ENCODE measurements at places on chromosomes 16 and 17.
A peak's percentile ranks its signal among the peaks of the same experiment; 100 is the strongest.

DNA sequence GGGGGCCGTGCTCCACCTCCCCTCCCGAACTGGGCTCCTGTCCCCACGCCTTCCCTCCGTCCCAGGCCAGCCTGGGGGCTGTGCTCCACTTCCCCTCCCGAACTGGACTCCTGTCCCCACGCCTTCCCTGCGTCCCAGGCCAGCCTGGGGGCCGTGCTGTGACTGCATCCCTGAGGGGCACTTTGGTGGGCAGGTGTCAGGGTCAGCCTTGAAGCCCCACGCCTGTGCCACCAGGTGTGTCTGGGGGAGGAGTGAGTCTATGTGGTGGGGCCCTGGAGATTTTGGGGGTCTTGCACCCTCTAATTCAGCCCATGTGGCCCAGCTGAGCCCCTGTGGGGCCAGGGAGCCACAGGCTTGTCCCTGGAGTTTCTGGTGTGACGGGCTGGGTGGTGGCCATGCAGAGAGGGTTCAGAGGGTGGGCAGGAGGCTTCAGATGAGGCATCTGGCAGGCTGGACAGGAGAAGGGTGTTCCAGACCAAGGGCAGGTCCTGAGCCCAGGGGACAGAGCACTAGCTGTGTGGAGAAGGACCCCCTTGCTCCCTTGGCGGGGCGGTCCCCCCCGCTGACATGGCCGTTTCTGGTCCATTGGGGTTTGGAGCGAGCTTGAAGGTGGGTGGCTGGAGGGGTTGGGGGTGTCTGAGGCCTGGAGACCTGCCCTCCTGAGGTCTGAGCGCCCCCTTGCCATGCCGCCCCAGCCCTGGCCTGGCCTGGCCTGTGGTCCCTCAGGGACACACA lies 8.2 kb downstream of the NHERF2 start:
- no peak for DNase-seq

DNA sequence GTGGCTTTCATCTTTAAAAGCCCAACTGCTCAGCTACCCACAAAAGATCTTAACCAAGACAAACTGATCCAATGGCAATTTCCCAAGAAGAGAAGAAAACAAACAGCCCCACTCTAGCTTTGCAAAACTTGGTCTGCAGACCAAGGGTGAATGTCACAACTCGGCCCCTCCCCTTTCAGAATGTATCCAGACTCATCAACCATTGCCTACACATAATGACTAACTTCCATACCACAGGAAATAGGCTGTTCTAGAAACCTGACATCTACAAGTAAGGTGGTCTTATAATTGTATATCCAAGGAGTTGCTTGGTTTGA lies 16.0 kb downstream of the DCUN1D3 start:
- DNase-seq: no peak

DNA sequence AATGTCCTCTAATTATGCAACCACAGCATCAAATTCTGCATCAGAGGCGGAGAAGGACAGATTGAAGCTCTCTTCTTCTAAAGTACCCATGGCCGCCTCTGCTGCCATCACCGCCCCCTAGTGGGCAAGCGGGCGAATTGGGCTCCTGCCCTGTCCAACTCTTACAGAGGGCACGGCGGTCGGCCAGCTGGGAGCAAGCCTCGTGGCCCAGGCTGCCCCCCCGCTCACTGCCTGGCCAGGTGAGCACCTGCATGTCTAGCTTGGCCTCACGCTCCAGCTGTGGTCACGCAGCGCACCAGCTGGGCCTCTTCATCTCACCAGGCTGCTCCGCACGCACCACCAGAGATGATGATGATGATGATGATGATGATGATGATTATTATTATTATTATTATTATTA lies 146.1 kb upstream of the TOM1L1 start:
- no peak for DNase-seq

DNA sequence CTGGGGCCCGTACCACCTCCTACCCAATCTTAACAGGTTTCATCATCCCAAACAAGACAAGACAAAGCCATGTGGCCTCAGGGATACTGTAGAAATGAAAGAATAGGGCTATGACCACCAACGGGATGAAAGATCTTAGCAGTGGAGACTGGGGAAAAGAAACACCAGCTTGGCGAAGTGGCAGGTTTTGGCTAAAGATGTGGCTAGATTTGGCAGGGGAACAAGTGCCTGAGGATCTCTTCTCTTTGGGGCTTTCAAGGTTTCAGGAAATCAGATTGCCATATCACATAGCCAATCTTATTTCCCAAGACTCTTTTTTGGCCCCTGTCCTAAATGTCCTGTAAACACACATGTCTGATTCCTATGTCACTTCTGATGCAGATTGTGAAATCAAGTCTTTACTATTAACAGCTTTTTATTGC lies 6.9 kb downstream of the KRT24 start:
- DNase-seq: no peak

- no peak for DNase-seq
These were observed 9.7 kb upstream of the IL4R start for GRCh38 chr16:27304102-27304501.

- peak; percentile 59 for DNase-seq
These were observed 119.5 kb downstream of the C16orf78 start for GRCh38 chr16:49492896-49493626.

DNA sequence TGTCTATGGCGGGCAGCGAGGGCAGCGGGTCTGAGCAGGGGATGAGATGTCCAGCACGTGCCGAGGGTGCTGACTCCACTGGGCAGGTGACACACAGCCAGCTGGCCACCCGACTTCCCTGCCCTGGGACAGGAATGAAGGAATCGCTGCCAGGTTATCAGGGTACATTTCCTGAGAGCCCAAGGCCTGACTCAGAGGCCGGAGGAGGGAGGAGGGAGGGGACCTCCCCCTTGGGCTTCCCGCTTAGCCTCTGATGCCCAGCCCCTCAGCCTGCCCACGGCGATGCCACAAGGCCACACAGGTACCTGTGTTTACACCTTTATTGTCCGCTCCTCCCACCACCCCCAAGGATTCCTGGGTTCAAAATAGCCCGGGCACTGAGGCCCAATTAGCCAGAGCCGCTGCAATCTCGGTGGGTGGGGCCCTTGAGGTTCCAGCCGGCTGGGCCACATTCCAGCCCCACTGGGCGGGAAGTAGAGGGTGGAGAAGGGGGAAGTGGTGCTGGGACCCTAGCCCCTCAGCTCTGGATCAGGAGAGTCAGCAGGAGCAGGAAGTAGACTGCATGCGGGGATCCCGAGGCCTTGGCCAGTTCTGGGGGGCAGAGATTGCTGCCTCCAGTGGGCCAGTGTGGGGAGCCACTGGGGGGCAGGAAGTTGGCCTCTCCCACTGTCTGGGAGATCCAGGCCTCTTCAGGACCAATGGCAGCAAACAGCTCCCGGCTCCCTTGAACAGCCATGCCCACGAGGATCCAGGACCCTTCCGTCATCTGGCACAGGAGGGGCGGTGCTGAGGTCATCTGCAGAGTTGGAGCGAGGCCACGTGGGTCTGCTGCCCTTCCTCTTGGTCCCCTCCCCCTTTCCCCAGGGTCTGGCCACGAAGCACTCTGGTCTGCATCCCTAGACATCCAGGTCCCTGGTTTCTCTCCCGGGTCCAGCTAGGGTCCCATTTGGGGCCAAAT lies 3.4 kb upstream of the PRSS8 start:
- no peak for DNase-seq

GRCh38 chr17:6323626-6324356 lies 111.1 kb downstream of the AIPL1 start:
- DNase-seq: peak; percentile 0

DNA sequence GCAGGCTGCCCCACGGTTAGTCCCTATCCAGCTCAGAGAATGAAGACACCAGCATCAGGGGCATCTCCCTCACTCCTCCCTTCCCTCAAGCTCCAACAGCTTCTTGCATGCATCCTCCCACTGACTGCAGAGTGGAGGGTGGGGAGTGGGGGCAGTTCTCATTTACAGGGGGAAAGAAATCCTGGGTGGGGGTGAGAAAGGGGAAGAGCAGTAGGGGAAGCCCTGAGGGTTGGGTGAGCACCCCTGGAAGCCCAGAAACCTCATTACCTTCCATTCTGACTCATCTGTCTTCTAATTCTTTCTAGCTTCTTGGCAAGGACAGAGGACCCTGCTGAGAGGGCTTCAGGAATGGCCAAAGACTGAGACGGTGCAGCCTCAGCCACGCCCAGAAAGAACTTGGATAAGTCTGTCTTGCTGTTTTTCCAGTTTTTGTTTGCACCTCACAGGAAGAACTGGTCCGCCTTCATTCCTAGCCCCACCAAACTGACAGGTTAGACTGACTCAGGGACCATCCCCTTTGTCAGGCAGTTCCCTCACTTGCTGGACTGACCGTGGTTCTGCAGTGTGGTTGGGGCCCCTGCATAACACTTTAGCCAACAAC lies 52.5 kb upstream of the WSB1 start:
- no peak for DNase-seq

DNA sequence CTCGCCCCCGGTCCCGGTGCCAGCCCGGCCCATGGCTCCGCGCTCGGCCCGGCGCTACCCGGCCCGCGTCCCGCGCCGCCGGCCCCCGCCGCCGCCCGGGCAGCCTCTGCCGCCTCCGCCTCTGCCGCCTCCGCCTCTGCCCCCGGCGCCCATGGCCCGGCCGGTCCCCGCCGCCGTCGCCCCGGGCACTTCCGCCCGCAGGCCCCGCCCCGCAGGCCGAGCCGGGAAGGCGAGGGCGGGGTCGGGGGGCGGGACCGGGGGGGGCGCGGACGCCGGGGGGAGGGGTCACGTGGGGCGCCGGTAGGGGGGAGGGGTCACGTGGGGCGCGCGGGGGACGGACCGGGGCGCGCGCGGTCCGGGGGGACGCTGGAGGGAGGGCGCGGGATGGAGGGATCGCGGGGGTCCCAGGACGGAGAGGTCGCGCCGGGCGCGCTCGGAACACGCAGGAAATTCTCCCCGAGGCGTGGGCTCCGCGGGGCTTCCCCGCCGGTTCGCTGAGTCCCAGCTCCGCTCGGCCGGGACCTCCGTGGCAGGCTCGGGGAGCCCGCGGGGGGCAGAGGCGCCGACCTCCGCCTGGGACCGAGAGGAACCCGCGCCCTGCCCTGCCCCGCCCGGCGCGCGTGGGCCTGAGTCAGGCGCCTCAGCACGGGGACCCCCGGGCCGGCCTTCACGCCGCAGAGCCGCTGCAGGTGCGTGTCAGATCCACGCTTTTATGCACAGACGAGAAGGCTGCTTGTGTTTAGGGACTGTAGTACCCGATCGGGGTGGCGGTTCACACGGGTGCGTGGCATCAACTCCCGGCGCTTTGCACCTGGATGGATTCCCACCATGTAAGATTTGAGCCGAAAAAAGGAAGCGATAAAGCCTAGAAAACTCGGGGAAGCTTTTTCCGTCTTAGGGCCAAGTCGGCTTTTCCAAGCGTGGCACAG lies at the start of gene PGAP6:
Gene PGAP6 (minus strand): TSS at position 190 of the 929 bp plus-strand sequence. CDS start 157 bp downstream, at position 33.
- DNase-seq: no peak

- DNase-seq: peak; percentile 70
These were observed 166.3 kb downstream of the ANKFN1 start for GRCh38 chr17:56319531-56319930.

DNA sequence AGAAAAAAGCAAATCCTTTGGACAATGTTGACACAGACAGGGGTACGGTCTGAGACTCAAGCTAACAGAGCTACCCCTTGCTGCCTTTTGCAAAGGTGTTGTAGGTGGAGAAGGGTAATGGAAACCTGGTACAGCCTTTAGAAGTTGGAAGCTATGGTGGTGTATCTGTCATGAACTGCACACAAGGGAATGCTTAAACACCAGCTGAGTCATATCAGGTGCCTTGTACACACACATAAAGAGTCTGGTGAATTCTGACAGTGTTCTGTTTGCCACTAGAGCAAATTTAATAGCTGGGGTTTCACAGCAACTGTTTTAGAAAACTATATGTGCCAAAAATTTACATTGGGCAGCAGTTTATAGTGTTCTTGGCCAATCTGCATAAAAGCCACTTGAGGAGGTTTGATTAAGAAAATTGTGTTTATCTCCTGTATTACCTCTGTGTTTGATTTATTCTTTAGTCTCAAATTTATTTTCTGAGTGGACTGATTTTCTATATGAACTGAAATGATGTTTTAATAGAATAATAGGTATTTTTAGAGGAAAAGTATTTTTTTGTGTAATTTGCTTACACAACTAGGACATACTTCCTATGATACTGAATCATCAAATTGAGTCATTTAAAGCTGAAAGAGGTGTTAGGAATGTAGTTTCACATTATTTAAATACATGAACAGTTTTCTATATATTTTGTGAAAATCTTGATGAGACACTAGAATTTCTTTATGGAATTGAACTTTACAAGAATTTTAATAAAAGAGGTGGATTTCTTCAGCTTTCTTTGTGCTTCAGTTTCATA lies 136.9 kb downstream of the MAP2K6 start:
- DNase-seq: no peak

GRCh38 chr17:82278786-82279391 lies 5.4 kb upstream of the CSNK1D start:
- no peak for DNase-seq

- DNase-seq: no peak
These were observed 28.4 kb downstream of the HAPSTR1 start for GRCh38 chr16:9119795-9120194.

DNA sequence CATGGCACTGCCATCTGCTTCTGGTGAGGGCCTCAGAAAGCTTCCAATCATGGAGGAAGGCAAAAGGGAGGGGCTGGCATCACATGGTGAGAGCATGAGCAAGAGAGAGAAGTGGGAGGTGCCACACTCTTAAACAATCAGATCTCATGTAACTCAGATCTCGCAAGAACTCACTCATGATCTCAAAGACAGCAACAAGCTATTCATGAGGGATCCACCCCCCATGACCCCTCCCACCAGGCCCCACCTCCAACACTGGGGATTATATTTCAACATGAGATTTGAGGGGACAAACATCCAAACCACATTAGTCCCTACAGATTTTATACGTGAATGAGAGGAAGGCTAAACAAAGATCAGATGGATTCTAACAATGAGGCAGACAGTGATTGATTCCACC lies 8.9 kb upstream of the TMEM132E start:
- DNase-seq: no peak

- no peak for DNase-seq
These were observed 29.4 kb upstream of the SUPT4H1 start for GRCh38 chr17:58381124-58382035.

GRCh38 chr17:66354472-66354871 lies 52.1 kb downstream of the PRKCA start:
- peak; percentile 33 for DNase-seq

Measured in NCI-H524 treated with DMSO at 0.1 percent for 48 hours (cell line).